NCI-H446 (cell line): ENCODE measurements at places on chromosomes 5 and 9.

GRCh38 chr5:180140079-180140554 lies 68.6 kb upstream of the RNF130 start:
- DNase-seq = no peak

DNA sequence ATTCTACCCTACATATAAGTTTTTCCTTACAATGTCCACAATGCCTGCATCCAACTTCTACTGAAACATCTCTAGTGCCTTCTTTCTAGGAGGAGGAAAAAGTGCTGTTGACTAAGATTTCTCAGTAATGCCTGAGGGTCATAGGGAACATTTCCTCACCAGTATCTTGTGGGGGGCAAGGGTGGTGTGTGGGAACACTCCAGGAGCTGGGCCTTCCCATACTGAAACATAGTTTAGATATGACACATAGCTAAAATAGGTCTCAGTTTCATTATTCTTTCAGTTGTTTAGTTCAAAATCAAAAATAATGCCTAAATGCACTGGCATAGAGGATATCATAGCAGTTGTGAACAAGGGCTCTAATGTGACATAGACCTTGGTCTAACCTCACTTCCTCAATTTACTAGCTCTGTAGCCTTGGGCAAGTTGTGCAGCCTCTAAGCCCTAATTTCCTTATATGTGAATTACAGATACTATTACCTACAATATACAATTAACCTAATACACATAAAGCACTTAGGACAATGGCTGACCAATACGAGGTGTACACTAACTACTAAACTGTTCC lies 66.1 kb downstream of the HAPLN1 start:
- no peak for DNase-seq

DNA sequence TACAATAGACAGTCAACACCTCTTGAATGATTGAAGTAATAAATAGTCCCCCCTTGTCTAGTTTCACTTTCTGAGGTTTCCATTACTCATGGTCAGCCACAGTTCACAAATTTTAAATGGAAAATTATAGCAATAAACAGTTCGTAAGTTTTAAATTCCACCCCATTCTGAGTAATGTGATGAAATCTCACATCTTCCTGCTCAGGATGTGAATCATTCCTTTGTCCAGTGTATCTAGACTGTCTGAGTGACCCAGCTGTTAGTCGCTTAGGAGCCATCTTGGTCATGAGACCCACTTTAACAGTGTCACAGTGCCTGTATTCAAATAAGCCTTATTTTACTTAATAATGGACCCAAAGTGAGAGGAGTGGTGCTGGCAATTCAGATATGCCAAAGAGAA lies 311.6 kb upstream of the PRR16 start:
- no peak for DNase-seq

GRCh38 chr5:59569608-59570334 lies 323.8 kb downstream of the PDE4D start:
- DNase-seq = no peak
